ENCODE measurements at places on chromosomes 7 and 10. TPM values are rescaled to one million over a fixed set of nuclear protein-coding genes. Genes with fewer than 3 reads are reported as not detected.
A peak's percentile ranks its signal among the peaks of the same experiment; 100 is the strongest.

POLR2J2 gene
- total RNA-seq = 1.8 TPM

DNA sequence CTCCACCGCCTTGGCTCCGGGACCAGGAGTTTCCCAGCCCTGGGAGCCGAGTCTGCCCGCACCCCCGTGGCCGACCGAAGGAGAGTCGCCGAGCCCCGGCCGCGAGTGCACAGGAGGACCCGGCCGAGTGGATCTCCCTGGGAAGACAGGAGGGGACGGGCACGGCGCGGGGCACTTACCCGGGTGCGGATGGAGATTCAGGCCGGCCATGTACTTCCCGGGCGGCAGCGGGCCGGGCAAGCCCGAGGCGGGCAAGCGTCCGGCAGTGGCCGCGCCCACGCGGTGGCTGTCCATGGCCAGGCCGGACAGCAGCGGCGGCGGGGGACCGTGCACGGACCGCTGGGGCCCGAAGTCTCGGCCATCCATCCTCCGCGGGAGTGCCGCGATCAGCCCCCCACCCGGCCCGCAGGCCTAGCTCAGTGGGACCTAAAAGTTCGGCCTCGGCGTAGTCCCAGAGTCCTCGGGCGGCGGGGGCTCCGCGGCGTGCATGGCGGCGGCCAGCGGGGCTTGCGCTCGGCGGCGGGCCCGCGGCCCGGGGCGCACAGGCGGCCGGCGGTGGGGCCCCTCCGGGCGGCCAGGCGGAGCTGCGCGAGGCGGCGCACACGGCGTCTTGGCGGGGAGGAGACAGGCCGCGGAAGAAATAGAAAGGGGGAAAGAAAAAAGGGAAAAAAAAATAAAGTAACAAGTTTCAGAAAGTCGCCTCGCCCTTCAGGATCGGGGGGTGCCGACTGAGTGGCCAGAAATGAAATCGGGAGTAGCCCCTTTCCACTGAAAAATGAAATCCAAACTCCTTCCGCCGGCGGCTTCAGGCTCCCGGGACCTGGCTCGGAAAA lies 2.5 kb downstream of the TNRC18 start:
- peak overlapping the region; percentile 84 for H3K4me3 ChIP-seq
- no peaks in the 10 kb centered on the region for H3K27me3 ChIP-seq
- H3K27ac ChIP-seq = peak overlapping the region; percentile 96

NPY gene
- 70.1 TPM for total RNA-seq

GRCh38 chr7:106655703-106656498 lies 5.1 kb downstream of the CCDC71L start:
- H3K36me3 ChIP-seq = no peaks in the 10 kb centered on the region
- no peak overlapping the region for H3K27ac ChIP-seq
- peaks cover 32% of the 10 kb centered on the region for H3K4me1 ChIP-seq
- no peak for DNase-seq
- no peak overlapping the region for H3K4me3 ChIP-seq
- no peaks in the 10 kb centered on the region for H3K27me3 ChIP-seq

CALN1 gene
- 0.06 TPM for total RNA-seq

GRCh38 chr7:304574-305409 lies 14.8 kb downstream of the FOXL3 start:
- H3K4me1 ChIP-seq = no peaks in the 10 kb centered on the region
- H3K36me3 ChIP-seq = no peaks in the 10 kb centered on the region
- no peaks in the 10 kb centered on the region for H3K27me3 ChIP-seq
- H3K4me3 ChIP-seq = no peak overlapping the region

DNA sequence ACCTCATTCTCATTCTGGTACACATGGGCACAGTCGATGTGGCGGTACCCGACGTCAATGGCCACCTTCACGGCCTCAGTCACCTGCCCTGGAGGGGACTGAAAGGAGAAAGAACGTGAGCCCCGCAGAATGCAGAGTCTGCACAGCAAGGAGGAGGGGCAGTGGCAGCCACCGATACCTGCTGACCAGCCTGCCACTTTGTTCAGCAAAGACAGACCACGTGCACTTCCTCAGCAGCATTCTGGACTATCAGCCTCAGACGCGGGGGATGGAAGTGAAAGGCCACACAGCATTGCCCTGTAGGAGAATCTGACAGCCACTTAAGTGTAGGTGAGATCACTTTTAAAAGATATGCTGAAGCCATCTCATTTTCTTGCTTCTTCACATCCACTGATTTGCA lies 7.2 kb downstream of the AKR1B1 start:
- no peak overlapping the region for H3K4me3 ChIP-seq
- peaks cover 26% of the 10 kb centered on the region for H3K4me1 ChIP-seq
- no peaks in the 10 kb centered on the region for H3K27me3 ChIP-seq
- H3K27ac ChIP-seq = no peak overlapping the region
- no peak for DNase-seq
- H3K36me3 ChIP-seq = peaks cover 46% of the 10 kb centered on the region

DNA sequence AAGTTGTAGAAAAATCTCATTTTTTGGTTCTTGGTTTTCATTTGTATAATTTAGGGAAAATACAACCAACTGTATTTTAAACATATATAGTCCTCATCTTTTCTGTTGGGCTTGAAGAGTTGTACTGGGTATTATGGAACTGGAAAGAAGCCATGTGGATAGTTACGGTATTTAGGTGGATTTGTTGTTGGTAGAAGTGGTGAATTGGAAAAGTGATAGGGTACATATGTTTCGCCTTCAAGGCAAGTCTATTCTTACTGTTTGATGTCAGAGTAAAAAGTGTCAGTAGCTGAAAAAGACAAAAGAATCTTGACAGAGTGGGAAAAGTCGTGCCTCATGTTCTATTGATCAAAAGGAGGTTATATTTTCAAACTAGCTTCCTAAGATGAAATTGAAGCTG lies 64.6 kb downstream of the GBF1 start:
- H3K36me3 ChIP-seq = no peaks in the 10 kb centered on the region
- H3K4me3 ChIP-seq = no peak overlapping the region
- no peaks in the 10 kb centered on the region for H3K27me3 ChIP-seq
- peaks cover 39% of the 10 kb centered on the region for H3K4me1 ChIP-seq
- DNase-seq = no peak

SKIDA1 gene
- total RNA-seq = 1.2 TPM

MPP7 gene
- total RNA-seq = 30.3 TPM

- no peak for DNase-seq
- H3K27me3 ChIP-seq = no peaks in the 10 kb centered on the region
- no peak overlapping the region for H3K4me3 ChIP-seq
- no peak overlapping the region for H3K27ac ChIP-seq
- H3K4me1 ChIP-seq = peaks cover 43% of the 10 kb centered on the region
- H3K36me3 ChIP-seq = no peaks in the 10 kb centered on the region
These were observed 109.8 kb downstream of the SGMS1 start for GRCh38 chr10:50513956-50514355.
